ENCODE measurements at places on chromosomes 6 and 20.

- DNase-seq, result no peak
These were observed 4.1 kb downstream of the HLA-C start for GRCh38 chr6:31267651-31268368.

DNA sequence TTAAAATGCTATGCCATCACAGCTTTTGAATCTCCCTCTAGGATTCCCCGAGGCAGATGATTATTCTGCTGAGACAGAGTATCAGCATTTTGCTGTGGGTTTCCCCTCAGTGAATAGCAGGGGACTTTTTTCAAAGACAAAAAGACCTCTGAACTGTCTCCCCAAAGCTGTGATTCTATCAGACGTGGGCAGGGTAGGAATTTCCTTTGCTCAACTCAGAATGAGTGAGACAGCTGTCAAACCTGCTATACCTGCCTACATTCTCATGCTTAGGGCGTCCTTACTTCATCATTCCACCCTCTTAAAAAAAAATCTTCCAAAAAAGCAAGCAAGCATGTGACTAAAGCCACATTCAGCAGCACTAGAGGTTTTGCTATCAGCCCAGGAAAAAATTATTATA lies 147.6 kb upstream of the FAM83B start:
- no peak for DNase-seq

- no peak for DNase-seq
These were observed 155.7 kb upstream of the PRSS16 start for GRCh38 chr6:27091661-27092315.

GRCh38 chr20:50149481-50150254 lies 3.9 kb downstream of the PEDS1 start:
- DNase-seq, result no peak

GRCh38 chr20:50982363-50982762 lies 23.7 kb downstream of the MOCS3 start:
- no peak for DNase-seq

- DNase-seq, result no peak
These were observed 80.9 kb upstream of the AFDN start for GRCh38 chr6:167745670-167746389.

DNA sequence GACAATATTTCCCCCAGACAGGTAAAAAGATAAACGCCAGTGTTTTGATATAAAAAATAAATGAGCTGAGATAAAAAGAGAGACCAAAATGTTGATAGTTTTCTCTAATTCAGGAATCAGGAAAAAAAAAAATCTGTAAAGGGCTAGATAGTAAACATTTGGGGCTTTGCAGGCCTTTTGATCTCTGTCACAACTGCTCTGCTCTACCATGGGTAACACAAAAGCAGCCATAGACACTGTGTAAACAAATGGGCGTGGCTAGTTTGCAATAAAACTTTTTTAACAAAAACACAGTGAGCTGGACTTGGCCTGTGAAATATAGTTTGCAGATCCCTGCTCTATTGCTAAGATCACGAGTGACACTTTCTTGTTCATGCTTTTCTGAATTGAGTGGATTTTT lies 219.1 kb upstream of the STXBP5 start:
- no peak for DNase-seq

- no peak for DNase-seq
These were observed 971.5 kb upstream of the CITED2 start for GRCh38 chr6:140345935-140346334.

GRCh38 chr6:3825331-3825831 lies 23.8 kb upstream of the FAM50B start:
- DNase-seq, result peak; percentile 47

GRCh38 chr6:29702519-29703103 lies 20.6 kb upstream of the HLA-F start:
- DNase-seq, result no peak

DNA sequence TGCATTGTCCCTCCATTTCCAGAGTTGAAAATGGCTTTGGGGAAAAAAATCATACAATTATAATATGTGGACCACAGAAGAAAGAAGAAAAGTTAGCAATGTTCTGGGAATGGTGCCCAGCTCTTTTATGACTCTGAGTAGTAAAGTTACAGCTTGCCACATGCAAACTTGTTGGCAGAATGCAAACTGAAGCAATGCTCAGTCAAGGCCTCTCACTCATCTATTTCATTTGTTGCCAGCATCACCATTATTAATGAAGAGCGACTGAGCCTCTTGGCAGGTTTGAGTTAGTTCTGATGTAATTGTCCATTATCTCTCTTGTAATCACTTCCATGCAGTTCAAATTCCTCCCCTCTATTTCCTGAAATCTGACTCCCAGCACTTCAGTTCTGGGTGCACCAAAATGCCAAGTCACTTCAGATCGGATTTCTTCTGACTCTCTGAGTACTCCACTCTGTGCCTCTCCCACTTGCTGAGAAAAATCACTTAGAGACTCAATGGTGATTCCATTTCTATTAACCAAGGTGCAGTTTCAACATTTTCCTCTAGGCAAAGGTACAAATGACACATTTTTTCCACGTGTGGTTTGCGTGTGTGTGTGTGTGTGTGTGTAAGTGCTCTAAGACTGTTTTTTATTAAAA lies 154.4 kb upstream of the STMND1 start:
- no peak for DNase-seq

DNA sequence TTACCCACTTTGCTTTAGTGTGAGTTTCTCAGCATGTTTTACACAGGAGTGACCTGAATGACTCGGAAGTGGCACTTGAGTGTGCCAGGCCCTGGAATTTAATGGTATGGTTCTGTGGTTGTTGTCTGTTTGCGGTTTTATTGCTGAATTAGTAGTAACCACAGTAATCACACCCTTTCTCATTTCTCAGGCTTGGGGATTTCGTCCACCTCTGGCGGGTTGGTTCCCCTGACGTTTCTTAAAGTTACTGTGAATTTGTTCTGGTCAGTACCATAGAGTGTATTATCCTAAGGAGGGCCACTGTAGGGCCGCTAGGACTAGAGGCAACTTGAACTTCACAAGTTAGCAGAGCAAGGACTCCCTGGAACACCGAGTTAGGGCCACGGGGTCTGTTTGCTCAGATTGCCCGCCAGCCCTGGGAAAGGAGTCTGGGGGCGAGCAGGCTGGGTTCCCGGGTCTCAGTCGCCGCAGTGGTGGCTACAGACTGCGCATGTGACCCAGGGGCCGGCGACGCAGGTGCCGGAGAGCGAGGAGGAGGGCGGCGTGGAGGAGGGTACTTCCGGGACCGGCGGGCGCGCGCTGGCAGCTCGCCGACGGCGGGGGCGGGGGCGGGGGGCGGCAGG lies 546 bp upstream of the KLHL32 start:
- DNase-seq, result no peak

DNA sequence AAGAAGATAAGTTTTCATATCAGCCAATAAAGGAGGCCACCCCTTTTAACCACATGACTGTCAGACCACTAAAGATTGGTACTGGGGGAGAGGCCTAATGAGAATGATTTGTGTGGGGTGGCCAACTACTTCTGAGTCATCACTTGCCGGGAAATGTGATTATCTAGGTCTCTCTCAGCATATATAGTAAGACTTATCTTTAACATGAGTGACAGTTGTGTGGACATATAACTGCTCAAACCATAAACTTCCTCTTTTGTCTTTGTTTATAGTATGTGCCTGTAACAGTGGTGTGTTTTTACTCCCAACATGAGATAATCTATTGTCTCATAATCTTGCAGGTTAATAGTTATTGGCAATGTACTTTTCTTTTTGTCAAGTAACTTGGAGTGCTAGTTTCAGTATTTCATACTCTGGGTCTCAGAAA lies 312.4 kb downstream of the CDKAL1 start:
- DNase-seq, result no peak

DNA sequence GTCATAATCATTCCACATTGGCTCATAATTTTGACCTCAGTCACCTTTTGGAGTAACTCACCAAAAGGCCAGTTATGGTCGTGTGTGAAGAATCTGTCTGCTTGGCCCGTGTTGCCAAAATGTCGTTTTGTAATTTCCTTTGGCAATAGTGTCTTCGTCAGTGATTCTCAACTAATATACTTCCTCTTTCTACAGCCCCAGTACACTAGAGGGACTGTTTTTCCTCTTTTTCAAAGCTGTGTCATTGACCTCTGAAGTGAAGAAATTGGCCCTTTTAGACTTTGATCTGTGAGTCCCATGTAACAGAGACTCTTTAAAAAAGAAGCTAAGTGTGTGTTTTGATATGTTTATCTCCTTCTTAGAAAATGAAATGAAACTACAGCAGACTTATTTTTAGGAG lies 5.2 kb downstream of the FOXO3 start:
- peak; percentile 74 for DNase-seq

- peak; percentile 57 for DNase-seq
These were observed 151.3 kb upstream of the QKI start for GRCh38 chr6:163263196-163263595.

DNA sequence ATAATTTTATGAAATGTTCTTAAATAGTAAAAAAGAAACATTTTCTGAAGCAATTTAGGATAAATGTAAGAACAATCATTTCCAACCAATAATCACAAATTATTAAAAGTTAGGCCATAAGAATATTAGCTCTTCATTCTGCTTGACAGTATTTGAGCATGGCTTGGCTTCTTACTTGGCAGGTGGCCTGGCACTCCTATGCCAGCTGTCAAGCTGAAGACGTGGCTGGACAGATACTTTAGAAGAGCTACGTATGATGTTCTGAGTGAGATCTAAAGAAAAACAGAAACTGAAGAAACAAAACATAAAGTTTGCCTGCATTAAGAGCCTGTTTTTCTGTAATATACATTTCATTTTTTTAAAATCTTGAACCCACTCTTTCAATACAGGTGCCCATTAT lies 438.9 kb downstream of the GRIK2 start:
- no peak for DNase-seq

DNA sequence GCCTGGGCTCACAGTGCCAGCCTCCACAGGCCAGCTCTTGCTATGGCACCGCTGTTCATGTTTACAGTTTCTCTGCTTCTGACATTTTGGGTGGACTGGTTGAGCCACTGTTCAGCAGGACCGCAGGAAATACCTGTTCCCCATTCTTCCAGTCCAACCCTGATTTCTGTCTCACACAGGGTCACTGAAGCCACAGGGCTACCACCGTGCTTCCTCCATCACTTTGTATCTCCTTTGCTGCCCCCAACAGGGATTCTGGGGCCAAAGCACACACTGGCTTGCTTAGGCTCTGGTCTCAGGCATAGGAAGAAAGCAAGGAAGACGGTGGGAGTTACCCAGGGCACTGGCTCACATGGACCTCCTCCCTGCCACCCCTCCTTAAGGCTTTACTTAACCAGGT lies 164.5 kb downstream of the UNC5CL start:
- DNase-seq, result no peak

DNA sequence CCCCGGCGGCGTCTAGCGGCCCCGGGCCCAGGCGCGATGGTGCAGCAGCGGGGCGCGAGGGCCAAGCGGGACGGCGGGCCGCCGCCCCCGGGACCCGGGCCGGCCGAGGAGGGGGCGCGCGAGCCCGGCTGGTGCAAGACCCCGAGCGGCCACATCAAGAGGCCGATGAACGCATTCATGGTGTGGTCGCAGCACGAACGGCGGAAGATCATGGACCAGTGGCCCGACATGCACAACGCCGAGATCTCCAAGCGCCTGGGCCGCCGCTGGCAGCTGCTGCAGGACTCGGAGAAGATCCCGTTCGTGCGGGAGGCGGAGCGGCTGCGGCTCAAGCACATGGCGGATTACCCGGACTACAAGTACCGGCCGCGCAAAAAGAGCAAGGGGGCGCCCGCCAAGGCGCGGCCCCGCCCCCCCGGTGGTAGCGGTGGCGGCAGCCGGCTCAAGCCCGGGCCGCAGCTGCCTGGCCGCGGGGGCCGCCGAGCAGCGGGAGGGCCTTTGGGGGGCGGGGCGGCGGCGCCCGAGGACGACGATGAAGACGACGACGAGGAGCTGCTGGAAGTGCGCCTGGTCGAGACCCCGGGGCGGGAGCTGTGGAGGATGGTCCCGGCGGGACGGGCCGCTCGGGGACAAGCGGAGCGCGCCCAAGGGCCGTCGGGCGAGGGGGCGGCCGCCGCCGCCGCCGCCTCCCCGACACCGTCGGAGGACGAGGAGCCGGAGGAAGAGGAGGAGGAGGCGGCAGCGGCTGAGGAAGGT lies 715 bp downstream of the SOX12 start:
- DNase-seq, result peak; percentile 62

- DNase-seq, result no peak
These were observed 12.7 kb downstream of the NOL4L start for GRCh38 chr20:32572271-32572968.

- no peak for DNase-seq
These were observed 561.8 kb upstream of the RNF217 start for GRCh38 chr6:124400261-124400999.

DNA sequence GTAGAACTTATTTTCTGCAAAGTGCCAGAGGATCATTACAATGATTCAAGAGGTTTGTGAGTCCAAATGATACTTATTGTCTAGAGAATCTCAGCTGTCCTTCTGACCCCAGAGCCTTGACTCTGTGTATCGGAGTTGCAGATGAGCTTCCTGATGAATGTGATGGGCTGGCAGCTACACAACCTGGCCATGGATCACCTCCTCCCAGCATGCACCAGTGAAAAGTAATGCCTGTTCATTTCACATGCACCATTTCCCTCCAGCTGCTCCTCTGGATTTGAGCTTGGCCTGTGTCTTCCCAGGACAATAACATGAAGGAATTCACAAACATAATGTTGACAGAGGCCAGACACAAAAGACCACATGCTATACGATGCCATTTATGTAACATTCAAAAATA lies 30.0 kb downstream of the SNHG17 start:
- DNase-seq, result no peak

- no peak for DNase-seq
These were observed 49.6 kb downstream of the NINL start for GRCh38 chr20:25535762-25536161.

GRCh38 chr20:53146201-53146891 lies 174.2 kb downstream of the TSHZ2 start:
- no peak for DNase-seq

DNA sequence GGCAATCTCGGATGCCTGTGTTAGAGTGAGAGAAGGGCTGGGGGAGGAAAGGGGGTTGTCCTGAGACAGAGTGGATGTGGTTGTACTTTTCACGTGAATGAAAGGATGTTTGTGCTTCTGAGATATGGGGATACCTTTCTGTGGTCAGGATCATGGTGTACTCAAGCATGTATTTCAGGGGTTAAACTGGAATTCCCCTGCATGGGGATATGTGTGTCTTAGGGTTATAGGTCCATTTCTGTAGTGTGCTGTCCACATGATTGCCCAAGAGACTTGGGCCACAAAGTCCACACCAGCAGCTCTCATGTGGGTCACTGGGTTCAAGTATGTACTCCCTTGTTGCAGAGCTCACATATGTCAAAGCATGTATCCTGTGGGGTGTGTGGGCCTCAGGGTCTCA lies 10.5 kb downstream of the SYNGAP1 start:
- no peak for DNase-seq

Measured in hippocampal formation (tissue), 2 donors.